DMS79 treated with DMSO at 0.1 percent for 48 hours (cell line): ENCODE measurements at places on chromosomes 2 and 18.

DNA sequence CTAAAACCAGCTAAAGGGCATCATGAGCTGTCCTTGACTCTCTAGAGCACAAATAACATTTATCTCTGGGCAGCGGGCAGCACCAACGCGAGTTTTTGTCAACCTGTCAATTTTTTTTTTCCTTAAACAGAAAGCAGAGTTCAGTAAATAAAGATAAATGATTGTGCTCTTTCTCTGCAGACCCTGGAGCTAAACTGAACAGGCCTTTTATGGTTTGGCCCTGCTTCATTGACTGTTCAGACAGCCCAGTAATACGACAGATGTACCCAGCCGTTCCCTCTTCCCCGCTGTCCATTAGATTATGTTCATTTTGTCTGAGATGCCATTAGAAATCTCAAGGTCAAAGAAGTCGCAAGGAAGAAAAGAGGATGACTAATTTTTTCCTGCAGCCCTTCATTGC, 280.5 kb upstream of the PIK3C3 start:
- DNase-seq, result no peak

DNA sequence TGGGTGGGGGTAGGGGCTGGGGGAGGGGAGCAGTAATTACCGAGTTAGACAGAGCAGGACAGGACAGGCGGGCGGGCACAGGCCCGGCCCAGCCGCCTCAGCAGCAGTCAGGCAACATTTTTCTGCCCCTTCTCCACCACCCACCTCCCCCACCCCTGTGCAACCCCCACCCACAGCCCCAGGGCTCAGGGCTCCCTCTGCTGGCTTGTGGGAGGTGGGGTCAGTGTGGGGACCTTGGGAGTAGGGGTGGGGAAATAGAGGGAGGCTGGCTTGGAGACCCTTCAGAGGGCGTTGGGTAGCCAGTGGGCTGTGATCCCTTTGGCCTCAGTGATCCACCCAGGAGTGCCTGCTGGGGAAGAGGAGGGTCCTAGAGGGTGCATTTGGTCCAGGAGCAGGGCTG, 6.4 kb downstream of the WNT6 start:
- DNase-seq, result no peak

- no peak for DNase-seq
Observed at GRCh38 chr2:191625016-191625415, 52.9 kb upstream of the NABP1 start.

GRCh38 chr2:189024901-189025618, 50.9 kb downstream of the COL3A1 start:
- DNase-seq, result no peak

DNA sequence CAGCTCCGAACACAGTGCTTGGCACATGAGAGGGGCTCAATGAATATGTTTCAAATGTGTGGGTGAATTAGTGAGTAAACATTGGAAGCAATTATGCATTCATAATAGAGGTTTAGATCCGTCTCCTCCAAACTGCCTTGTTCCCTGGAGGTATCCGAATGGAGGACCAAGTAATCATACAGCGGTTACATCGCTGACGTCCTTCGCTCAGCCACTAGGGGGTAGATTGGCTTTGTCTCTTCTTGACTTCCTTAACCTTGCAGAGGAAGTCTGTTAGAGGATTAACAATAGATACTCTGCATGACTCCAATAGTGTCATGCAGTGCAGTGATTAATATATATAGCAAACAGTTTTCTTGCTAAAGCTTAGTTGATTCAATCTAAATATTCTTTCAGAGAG, 517.0 kb downstream of the PTPRM start:
- no peak for DNase-seq
